ENCODE measurements at places on chromosomes 13 and 19.
A peak's percentile ranks its signal among the peaks of the same experiment; 100 is the strongest.

DNA sequence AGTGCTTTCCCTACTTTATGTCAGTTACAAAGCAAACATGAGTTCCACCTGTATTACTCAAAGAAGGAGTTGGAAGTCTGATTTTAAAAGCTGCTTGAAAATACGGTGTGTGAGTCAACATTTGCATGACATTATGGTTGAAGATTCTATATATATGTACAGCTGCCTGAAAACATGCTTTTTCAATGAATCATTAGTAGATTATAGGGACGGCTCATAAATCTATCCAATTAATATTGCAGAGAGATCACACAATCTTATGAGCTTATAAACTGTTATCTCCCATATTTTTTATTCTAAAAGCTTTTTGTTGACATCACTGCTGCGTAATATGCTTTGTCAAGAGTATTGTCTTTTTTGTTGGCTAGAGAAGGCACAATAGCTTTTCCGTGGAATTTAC is 873.8 kb downstream of the SLITRK6 start:
- no peaks in the 10 kb centered on the region for H3K4me1 ChIP-seq
- H3K4me3 ChIP-seq, result no peak overlapping the region
- H3K36me3 ChIP-seq, result no peaks in the 10 kb centered on the region
- no peak overlapping the region for H3K27ac ChIP-seq
- no peak for DNase-seq

GRCh38 chr13:19152403-19152802 is 29.2 kb downstream of the TUBA3C start:
- no peaks in the 10 kb centered on the region for H3K4me1 ChIP-seq
- no peaks in the 10 kb centered on the region for H3K36me3 ChIP-seq
- no peak overlapping the region for H3K4me3 ChIP-seq

- no peak for DNase-seq
- H3K27ac ChIP-seq, result no peak overlapping the region
- H3K4me1 ChIP-seq, result no peaks in the 10 kb centered on the region
- H3K36me3 ChIP-seq, result no peaks in the 10 kb centered on the region
These were observed 11.1 kb upstream of the ZNF613 start for GRCh38 chr19:51916167-51916566.

DNA sequence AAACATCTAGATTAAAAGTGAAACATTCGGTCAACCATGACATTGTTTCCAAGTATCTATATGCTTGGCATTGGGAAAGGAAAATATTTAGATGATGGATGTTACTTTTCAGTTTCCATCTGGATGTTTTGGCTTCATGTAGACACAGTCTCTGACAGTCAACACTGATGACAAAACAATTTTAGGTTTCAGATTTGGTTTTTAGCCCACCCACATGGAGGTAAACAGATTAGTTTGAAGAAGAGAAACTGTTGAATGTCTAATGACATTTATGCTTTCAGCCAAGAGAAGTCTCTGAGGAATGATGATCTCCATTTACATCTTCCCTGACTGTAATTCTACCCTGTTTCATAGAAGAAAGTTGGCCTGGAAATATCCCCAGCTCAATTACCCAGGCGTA is 379.1 kb downstream of the SLITRK6 start:
- no peak for DNase-seq
- no peaks in the 10 kb centered on the region for H3K27me3 ChIP-seq
- no peaks in the 10 kb centered on the region for H3K36me3 ChIP-seq

- no peaks in the 10 kb centered on the region for H3K4me1 ChIP-seq
- no peak for DNase-seq
- H3K4me3 ChIP-seq, result no peak overlapping the region
- no peaks in the 10 kb centered on the region for H3K27me3 ChIP-seq
These were observed 24.2 kb downstream of the UHRF1 start for GRCh38 chr19:4933528-4933927.

DNA sequence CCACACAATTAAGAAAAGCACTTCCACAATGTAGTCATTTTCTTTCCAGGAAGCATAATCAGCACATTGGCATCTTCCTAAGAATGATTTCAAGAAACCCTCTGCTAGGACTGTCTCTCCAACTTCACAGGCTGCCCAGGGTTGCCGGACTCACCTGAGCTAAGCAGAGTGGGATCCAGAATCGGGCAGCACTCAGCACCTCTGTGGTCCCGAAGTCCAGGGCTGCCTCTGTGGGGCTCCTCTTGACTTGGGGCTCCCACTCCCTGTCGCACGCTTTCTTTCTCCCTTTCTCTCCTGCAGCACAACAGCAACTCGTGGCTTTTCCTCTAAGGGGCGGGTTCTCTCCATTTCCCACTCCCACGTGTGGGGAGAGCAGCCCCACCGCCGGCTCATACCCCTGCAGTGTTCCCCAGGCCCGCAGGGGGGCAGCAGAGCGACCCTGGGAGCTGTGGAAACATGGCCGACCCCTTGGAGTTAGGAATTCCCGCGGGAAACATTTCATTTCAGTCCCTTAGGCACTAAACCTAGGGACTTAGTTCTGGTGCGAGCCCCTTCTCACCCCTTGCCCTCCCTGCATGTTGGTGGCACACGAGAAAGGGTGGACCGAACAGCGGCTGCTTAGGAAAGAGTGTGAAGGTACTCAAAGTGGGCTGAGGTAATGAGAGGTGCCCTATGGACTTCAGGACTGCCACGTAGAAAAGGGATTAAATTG is at the start of gene TMEM272:
TMEM272 (minus strand) TSS at position 316 of the 712 bp plus-strand sequence. CDS start 6,647 bp downstream, outside the sequence.
- peak; percentile 19 for DNase-seq
- H3K4me1 ChIP-seq, result no peaks in the 10 kb centered on the region
- no peak within 1 kb of the TSS for H3K27ac ChIP-seq
- no peaks in the 10 kb centered on the region for H3K27me3 ChIP-seq
- no peaks in the 10 kb centered on the region for H3K36me3 ChIP-seq
- no peak within 1 kb of the TSS for H3K4me3 ChIP-seq

DNA sequence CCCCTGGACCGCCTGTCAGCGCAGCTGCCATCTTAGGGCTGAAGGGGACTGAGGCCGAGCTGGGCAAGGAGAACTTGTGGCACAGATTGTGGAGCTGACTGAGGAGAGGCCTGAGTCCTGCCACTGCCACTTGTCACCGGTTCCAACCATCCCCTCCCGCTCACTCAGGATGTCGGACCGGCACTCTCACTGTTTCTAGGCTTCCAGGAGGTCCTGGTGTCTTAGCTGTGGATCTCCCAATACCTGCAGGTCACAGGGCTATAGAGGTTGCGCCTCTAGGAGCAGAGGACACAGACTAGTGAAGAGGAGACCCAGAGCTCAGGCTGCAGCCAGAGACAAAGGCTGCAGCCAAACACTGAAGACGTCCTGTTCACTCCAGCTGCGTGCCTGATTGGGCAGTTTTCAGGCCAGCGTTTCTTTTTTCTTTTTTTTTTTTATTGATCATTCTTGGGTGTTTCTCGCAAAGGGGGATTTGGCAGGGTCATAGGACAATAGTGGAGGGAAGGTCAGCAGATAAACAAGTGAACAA is 15.3 kb upstream of the ZNF486 start:
- no peaks in the 10 kb centered on the region for H3K27me3 ChIP-seq
- H3K4me1 ChIP-seq, result no peaks in the 10 kb centered on the region
- no peak overlapping the region for H3K4me3 ChIP-seq
- no peaks in the 10 kb centered on the region for H3K36me3 ChIP-seq
- H3K27ac ChIP-seq, result no peak overlapping the region

- H3K4me3 ChIP-seq, result no peak overlapping the region
- no peak for DNase-seq
- peaks cover 4% of the 10 kb centered on the region for H3K27me3 ChIP-seq
- no peaks in the 10 kb centered on the region for H3K36me3 ChIP-seq
- H3K4me1 ChIP-seq, result no peaks in the 10 kb centered on the region
These were observed 103.1 kb downstream of the TNFRSF19 start for GRCh38 chr13:23673354-23673753.

DNA sequence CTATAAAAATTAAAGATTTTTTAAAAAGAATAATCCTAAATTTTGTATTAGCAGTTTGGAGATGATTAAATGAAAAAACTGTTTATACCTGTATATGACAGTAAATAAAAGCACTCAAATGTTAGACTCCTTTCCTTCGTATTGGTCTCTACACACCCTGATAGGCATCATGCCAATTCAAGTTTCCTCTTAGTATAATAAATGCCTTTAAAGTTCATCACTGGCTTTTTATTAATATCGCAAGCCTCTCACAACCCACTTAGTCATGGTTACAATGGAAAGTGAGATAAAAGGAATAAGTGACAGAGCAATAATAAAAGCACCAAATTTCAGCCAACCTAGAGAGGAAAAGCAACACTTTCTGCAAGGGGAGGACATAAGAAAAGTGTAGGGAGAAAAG is 102.2 kb downstream of the PIBF1 start:
- no peaks in the 10 kb centered on the region for H3K36me3 ChIP-seq
- no peak overlapping the region for H3K4me3 ChIP-seq
- H3K27ac ChIP-seq, result no peak overlapping the region
- H3K27me3 ChIP-seq, result no peaks in the 10 kb centered on the region
- no peaks in the 10 kb centered on the region for H3K4me1 ChIP-seq

- H3K4me3 ChIP-seq, result no peak overlapping the region
- H3K27me3 ChIP-seq, result no peaks in the 10 kb centered on the region
- no peaks in the 10 kb centered on the region for H3K36me3 ChIP-seq
These were observed 62.9 kb upstream of the OXGR1 start for GRCh38 chr13:97057176-97057575.

GRCh38 chr19:40144151-40144550 is 47.1 kb upstream of the MAP3K10 start:
- H3K4me3 ChIP-seq, result no peak overlapping the region
- H3K27ac ChIP-seq, result peak overlapping the region; percentile 54
- no peaks in the 10 kb centered on the region for H3K36me3 ChIP-seq
- peaks cover 55% of the 10 kb centered on the region for H3K4me1 ChIP-seq
- peak; percentile 16 for DNase-seq

- H3K4me1 ChIP-seq, result no peaks in the 10 kb centered on the region
- H3K27me3 ChIP-seq, result no peaks in the 10 kb centered on the region
- no peak for DNase-seq
- H3K4me3 ChIP-seq, result no peak overlapping the region
- peaks cover 26% of the 10 kb centered on the region for H3K36me3 ChIP-seq
These were observed 100.9 kb downstream of the MYCBP2 start for GRCh38 chr13:77225946-77226345.

GRCh38 chr19:57807541-57807940 is 7.2 kb downstream of the ZNF552 start:
- H3K27me3 ChIP-seq, result no peaks in the 10 kb centered on the region
- no peak overlapping the region for H3K27ac ChIP-seq
- peaks cover 34% of the 10 kb centered on the region for H3K36me3 ChIP-seq
- DNase-seq, result no peak
- H3K4me3 ChIP-seq, result no peak overlapping the region
- H3K4me1 ChIP-seq, result peaks cover 14% of the 10 kb centered on the region

GRCh38 chr13:92354583-92354982 is 872.0 kb upstream of the GPC6 start:
- DNase-seq, result no peak
- H3K4me1 ChIP-seq, result no peaks in the 10 kb centered on the region
- no peak overlapping the region for H3K4me3 ChIP-seq
- H3K36me3 ChIP-seq, result no peaks in the 10 kb centered on the region
- no peaks in the 10 kb centered on the region for H3K27me3 ChIP-seq

DNA sequence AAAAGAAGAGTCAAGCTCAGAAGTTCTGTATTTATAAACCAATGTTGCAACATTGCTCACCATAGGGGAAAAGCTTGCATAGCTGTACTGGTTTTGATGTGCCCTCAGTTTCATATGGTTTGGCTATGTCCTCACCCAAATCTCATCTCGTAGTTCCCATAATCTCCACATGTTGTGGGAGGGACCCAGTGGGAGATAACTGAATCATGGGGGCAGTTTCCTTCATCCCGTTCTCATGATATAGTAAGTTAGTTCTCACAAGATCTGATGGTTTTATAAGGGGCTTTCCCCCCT is 73.9 kb downstream of the TNFRSF19 start:
- H3K36me3 ChIP-seq, result no peaks in the 10 kb centered on the region
- H3K27me3 ChIP-seq, result no peaks in the 10 kb centered on the region
- H3K4me1 ChIP-seq, result no peaks in the 10 kb centered on the region
- no peak for DNase-seq
- no peak overlapping the region for H3K4me3 ChIP-seq

GRCh38 chr13:108669381-108669780 is 40.0 kb downstream of the MYO16 start:
- no peaks in the 10 kb centered on the region for H3K4me1 ChIP-seq
- H3K27me3 ChIP-seq, result no peaks in the 10 kb centered on the region
- no peaks in the 10 kb centered on the region for H3K36me3 ChIP-seq

DNA sequence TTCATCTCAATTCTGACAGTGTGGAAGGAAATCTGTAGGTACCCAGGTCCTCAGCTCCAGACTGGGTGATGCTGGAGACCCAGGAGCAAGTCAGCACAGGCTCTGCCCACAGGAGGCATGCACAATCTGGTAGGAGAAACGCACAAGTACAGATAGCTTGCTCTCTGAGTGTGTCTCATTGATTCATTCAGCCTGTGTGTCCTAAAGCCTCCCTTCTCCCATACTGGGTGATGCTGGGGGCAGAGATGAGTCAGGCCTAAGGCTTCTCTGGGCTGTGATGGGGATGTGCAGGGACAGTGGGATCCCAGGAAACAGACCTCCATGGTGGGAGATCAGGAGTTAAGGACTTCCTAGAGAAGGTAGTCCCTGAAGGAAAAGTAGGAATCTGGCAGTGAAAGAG is 6.8 kb downstream of the ZNF526 start:
- no peaks in the 10 kb centered on the region for H3K27me3 ChIP-seq
- peaks cover 79% of the 10 kb centered on the region for H3K36me3 ChIP-seq
- DNase-seq, result no peak
- H3K4me1 ChIP-seq, result no peaks in the 10 kb centered on the region
- H3K4me3 ChIP-seq, result no peak overlapping the region
- no peak overlapping the region for H3K27ac ChIP-seq
